HT-29 (cell line): ENCODE measurements at places on chromosomes 1 and 21.

GRCh38 chr1:97352936-97353382, 567.9 kb downstream of the DPYD start:
- DNase-seq = no peak

GRCh38 chr1:26363549-26364448, 8.8 kb downstream of the ZNF683 start:
- DNase-seq = peak; percentile 92

DNA sequence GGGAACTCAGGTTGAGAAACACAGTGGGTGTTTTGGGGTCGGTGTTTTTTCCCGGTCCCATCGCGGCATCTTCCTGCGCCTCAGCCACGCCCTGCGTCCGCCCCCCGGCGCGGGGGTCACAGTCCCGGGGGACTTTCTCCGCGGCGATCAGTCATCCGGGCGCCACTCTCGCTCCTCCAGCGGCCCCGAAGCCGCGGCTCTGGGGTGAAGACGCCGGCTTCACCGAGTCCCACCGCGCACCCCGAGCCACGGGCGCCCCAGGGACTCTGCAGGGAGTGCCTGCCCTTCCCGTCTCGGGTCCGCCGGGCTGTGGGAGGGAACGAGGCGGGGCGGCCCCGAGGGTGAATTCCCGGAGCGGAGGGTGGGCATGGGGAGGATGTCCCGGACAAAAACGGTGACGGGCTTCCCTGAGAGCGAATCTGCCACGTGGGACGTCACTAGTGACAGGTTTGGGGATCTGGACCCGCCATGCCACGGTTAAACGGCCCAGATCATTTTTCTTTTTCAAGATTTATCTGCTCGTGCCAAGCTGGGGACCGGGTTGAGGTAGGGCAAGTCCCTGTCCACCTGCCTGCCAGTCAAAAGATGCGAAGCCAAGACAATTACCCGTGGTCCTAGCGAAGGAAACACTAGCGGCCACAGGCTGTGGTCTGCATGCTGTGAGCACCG, 717 bp upstream of the BATF3 start:
- no peak for DNase-seq

GRCh38 chr1:109040627-109040988, 1.3 kb downstream of the WDR47 start:
- peak; percentile 9 for DNase-seq

DNA sequence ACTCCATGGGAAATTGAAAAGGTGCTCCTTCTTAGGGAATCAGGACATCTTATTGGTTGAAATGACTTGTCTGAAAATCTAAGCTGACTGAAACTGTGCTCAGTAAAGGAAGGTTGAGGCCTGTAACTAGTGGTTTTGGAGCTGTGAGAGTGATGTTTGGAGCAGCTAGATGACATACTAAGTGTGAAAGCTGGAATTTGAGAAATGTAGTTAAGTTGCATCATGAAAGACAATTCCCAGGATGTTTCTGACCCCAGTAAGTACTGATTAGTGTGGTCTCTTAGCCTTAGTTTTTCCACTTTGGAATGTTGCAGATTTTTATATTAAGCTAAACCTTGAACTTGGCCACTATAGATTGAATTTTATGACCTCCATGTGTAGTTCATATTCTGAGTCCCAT, 154.9 kb downstream of the PAPPA2 start:
- no peak for DNase-seq

- DNase-seq = no peak
Measured at GRCh38 chr1:203528063-203528462, 34.1 kb downstream of the OPTC start.

- DNase-seq = no peak
Measured at GRCh38 chr1:179208681-179209477, 20.6 kb downstream of the ABL2 start.

DNA sequence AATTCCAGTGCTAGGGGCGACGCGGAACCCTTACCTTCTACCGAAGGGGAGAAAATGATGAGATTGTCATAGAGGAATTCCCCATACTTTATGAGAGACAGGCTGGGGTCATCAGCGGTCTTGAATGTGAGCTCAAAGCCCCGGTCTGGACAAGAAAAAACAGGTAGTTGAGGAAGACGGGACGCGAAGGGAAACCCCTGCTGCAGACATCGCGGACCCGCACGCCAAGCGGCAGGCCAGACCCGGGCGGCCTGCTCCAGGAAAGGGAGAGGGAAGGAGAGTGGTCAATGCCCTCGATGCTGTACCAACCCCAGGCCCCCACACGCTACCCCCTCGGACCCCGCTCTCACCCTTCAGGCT, 342 bp downstream of the DDOST start:
- no peak for DNase-seq

- no peak for DNase-seq
Measured at GRCh38 chr1:11720525-11720924, 15.4 kb upstream of the AGTRAP start.

DNA sequence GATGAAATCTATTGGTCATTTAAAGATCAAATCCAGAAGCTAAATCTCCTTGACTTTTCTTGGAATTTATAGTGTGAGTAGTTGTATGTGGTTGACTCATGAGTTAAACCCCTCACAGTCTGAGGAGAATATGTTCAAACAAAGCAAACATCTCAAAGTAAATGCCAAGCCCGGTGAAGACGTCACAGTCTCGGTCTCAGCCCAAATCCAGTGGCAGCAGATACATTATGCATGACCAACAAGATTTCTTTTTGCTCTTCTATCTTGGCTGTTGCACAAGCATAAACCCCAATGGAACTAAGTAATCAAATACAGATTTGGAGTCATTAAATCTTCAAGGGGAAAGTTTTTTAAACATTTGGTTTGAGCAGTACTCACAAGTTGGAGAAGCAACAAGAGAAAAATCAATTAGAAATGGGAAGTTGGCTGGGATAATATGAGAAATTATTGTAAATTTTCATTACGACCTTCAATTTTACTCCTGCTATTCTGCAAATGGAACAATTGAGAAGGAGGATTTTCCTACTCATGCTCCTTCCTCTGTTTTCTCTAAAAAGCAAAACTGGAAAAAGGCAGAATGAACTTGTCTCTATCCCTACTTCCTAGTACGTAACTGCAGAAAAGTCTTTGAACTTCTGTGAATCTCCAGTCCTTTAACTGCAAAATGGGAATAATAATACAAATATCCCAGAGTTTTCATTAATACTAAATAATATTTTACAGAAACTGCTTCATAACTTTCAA, 575.8 kb downstream of the NUF2 start:
- DNase-seq = no peak

DNA sequence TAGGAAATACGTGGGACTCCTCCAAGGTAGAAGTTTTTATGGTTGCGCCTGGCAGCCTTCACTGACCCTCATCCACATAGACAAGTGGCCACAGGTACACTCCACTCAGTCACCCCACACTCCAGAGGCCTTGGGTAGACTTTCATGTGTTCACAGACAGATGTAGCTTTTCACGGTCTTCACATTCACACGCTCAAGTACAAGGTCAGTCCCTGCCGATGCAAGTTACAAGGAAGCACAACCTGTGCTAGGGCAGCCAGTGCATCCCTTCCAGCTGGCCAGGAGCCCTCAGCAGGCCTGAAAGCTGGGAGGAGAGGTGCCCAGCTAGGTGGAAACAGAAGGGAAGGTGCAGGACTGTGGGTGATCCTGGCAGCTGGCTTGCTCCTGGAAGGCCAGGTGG, 55.5 kb upstream of the FAM20B start:
- DNase-seq = no peak

- DNase-seq = peak; percentile 95
Measured at GRCh38 chr1:37479255-37480124, 5.1 kb downstream of the ZC3H12A start.

DNA sequence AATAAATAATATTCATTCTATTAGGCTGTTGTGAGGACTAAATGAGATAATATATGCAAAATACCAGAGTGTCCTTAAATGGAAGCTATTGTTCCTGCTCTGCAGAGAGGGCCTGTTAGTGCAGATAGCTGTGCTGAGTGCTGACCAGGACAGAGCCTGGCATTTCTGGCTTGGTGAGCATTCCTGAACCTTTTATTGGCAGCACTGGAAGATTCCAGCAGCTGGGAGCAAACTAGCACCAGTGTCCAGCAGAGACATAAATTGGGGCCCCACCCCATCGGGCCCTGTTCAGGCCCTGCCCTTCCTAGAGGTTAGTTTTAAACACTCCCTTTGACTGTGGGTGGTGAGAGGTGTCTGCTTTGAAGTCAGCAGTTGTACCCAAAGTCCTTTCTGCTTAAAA, 85.9 kb upstream of the GADD45A start:
- no peak for DNase-seq

- DNase-seq = no peak
Measured at GRCh38 chr1:63230722-63231121, 91.6 kb upstream of the FOXD3 start.

DNA sequence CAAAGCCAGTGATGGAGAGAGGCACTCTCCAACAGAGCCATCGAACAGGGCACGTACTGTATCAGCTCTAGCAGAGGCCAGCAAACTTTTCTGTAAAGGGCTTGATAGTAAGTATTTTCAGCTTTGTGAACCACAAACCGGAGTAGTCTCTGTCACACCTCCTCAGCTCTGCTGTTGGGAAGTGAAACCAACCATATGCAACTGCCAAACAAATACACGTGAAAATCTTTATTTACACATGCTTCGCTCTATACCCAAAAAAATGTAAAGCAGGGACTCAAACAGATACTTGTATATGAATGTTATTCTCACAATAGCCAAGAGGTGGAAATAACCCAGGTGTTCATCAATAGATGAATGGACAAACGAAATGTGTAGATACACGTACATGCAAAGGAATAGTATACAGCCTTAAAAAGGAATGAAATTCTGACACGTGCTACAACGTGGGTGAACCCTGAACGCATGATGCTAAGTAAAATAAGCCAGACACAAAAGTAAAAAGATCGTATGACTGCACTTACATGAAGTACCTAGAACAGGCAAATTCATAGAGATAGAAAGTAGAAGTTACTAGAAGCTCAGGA, 39.0 kb downstream of the SETD4 start:
- no peak for DNase-seq

GRCh38 chr1:200654660-200655059, 15.0 kb downstream of the DDX59 start:
- DNase-seq = no peak

GRCh38 chr1:205922314-205922713, 20.9 kb downstream of the SLC26A9 start:
- DNase-seq = no peak
